Fibroblast of skin of back (primary cell): ENCODE measurements at places on chromosomes 2 and 18.

- DNase-seq, result no peak
These were observed 1237.3 kb upstream of the FAM98A start for GRCh38 chr2:34836361-34836760.

GRCh38 chr2:239732666-239733010 lies 292.5 kb downstream of the NDUFA10 start:
- no peak for DNase-seq

DNA sequence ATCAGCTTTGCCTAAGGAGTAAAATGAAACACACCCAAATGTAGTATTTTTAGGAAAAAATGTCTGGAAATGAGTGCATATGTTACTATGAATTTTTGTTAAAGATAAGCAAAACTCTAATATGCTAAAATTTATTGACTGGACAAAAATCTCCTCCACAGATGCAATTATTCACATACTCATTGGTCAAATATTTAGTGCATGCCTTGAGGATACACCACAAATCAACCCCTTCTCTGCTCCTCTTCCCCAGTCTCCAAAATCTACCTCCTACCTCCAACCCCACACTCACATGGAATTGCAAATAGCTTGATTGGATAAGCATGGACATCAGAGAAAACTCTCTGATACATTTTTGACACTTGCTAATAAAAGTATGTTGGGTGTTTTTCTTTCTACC lies 95.6 kb upstream of the CDC42EP3 start:
- DNase-seq, result peak; percentile 70

DNA sequence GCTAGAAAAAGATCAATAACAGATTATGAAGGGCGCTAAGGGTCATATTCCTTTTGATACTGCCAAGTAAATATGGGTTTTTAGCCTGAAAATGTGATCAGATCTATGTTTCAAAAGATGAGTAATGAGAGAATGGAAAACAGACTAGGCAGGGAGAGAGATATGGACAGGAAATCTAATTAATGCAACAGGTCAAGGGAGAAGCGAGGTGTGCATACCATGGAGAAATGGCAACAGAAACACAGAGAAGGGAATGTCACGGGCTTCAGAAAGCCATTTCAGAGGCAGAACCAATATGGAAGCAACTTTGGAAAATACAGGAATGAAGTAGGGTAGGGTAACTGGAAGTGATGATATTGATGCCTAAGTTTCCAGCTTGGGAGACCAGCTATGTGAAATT lies 69.3 kb downstream of the SIGLEC15 start:
- DNase-seq, result no peak

DNA sequence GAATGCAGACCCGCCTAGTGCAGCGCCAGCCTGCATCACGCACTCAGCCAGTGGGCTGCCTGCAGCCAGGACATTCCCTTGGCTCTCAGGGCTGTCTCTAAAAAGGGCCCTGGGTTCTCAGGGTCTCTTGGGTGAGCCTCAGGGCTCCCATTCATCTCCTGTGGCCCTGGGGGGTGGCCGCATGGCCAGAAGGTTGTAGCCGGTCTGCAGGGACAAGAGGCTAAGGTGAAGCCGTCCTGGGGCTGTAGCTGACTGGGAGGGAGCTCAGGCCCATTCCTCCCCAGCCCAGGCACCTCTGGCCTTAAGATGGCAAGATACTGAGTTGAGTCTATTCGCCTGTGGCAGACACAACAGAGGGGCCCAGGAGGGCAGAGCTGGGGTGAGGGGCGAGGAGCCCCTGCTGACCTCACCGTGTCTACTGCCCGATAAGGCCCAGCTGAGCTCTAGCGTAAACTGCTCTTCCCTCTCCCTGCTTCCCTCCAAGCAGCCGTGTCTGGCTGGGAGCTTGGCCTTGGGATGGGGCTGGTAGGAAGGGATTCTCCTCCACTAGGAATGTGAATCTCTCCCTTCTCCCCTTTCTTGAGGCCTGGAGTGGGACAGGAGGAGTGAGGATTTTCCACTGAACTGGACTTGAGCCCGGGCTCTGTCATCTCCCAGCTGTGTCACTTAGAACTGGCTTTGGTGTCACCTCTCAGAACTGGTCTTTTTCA lies 37.9 kb downstream of the INHBB start:
- no peak for DNase-seq

- no peak for DNase-seq
These were observed 46.3 kb downstream of the ARL4C start for GRCh38 chr2:234450431-234451124.

DNA sequence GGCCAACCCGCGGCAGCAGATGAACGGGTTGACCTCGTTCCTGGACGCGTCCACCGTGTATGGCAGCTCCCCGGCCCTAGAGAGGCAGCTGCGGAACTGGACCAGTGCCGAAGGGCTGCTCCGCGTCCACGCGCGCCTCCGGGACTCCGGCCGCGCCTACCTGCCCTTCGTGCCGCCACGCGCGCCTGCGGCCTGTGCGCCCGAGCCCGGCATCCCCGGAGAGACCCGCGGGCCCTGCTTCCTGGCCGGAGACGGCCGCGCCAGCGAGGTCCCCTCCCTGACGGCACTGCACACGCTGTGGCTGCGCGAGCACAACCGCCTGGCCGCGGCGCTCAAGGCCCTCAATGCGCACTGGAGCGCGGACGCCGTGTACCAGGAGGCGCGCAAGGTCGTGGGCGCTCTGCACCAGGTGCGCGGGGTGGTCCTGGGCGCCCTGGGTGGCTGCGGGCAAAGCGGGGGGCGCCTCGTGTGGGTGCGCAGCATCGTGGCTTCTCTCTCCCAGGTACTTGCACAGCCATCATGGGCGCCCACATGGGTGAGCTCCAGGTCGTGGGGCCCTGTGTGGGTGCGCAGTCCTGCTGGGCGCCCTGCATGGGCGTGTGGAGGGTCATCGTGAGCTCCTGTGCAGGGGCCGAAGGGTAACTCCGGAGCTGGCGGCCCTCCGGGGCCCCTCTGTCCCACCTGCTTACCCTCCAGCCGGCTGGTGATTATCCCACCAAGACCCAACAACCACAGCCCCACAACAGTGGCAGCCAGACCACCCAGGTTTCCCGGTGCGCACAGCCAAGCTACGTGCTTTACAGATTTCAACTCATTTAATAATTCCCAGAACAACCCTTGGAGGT lies 64.2 kb downstream of the TPO start:
- DNase-seq, result no peak

DNA sequence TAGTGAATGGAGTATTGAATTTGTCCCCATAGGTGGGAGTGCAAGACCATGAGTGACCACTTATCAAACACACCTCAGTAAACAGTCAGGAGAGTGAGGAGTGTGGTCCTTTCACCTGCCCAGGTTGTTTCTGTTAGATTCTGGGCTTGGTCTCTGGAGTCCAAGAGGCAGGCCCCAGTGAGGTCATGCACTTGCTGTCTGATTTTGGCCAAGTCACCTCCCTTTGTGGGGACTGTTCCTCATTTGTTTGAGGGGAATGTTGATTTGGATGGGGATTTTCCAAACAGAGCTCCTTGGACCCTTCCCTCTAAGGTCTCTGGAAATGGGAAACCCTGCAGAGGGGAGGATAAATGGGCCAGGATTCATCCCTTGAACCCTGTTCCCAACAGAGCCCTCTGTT lies 7.3 kb downstream of the IL1RN start:
- DNase-seq, result no peak

- DNase-seq, result peak; percentile 58
These were observed 4.9 kb downstream of the PDCD1 start for GRCh38 chr2:241853651-241854341.

GRCh38 chr2:172373766-172374165 lies 53.6 kb upstream of the ITGA6 start:
- peak; percentile 59 for DNase-seq

DNA sequence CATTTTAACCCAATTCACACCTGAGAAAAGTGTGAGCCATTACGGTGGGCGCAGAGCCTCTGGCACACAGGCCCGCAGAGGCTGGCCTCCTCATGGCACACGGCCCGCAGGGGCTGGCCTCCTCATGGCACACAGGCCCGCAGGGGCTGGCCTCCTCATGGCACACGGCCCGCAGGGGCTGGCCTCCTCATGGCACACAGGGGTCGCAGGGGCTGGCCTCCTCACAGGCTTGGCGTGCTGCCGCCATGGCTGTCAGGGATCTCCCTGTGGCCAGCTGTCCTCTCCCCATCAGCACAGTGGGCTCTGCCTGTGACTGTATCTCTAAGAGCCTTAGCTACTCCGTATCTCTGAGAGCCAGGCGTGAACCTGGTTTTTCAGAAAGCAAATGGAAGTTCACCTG lies 24.6 kb downstream of the ANO7 start:
- DNase-seq, result no peak

GRCh38 chr2:232142049-232142448 lies 180.5 kb downstream of the DIS3L2 start:
- peak; percentile 32 for DNase-seq

GRCh38 chr2:209817844-209818271 lies 46.2 kb downstream of the UNC80 start:
- DNase-seq, result no peak

- peak; percentile 43 for DNase-seq
These were observed 56.7 kb upstream of the EPB41L3 start for GRCh38 chr18:5600378-5601071.

DNA sequence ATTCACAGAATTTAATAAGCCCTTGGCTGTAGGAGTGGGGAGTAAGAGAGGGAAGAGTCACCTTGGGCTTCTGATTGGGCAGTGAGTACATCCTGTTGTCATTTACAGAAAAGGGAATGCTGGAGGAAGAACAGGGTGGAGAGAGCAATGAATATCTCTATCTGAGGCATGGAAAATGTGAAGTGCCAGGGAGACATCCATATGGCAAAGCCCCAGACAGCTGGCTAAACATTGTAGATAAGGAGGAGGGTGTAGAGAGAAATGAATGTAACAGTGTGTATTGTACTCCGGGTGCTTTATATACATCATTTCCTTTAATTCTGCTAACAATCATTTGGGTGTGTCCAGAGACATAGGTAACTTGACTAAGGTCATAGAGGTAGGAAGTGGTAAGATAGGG lies 103.5 kb downstream of the UPP2 start:
- DNase-seq, result no peak

GRCh38 chr2:123002660-123003248 lies 1022.3 kb upstream of the CNTNAP5 start:
- no peak for DNase-seq

- DNase-seq, result no peak
These were observed 143.6 kb downstream of the ANTXR1 start for GRCh38 chr2:69156624-69157023.

- DNase-seq, result no peak
These were observed 582 bp upstream of the ZAP70 start for GRCh38 chr2:97712693-97713295.

GRCh38 chr2:170227507-170227947 lies 49.6 kb downstream of the MYO3B start:
- DNase-seq, result no peak

DNA sequence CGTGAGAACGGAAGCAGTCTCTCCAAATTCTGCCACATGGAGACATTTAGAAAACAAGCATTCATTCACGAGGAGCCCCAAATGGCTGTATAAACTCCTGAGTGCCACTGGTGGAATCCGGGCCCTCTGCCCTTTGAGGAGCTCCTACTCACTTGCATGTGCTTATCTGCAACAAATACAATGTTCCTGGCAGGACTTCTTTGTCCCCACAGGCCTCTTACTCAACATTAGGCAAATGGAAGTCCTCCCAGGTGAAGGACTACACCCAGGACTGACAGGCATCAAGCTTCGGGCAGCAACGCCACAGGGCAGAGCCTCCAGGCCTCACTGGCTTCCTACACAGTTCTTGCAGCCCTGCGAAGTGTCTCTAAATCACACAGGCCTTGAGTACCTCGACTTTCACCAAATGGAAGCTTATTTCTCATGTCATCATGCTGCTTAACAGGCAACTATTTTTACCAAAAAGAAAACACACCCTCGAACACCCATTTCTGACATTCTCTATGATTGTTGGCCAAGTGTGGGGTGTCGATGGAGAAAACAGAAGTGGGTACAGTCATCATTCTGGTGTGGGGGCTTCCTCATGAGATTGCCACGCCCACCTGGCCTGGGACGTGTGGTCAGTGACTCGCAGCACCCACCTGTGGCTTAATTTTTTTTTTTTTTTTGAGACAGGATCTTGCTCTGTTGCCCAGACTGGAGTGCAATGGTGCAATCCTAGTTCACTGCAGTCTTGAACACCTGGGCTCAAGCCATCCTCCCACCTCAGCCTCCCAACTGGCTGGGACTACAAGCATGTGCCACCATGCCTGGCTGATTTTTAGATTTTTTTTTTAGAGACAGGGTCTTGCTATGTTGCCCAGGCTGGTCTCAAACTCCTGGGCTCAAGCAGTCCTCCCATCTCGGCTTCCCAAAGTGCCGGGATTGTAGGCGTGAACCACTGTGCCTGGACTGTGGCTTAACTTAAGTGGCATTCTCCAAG lies 186.8 kb upstream of the GLI2 start:
- DNase-seq, result no peak

DNA sequence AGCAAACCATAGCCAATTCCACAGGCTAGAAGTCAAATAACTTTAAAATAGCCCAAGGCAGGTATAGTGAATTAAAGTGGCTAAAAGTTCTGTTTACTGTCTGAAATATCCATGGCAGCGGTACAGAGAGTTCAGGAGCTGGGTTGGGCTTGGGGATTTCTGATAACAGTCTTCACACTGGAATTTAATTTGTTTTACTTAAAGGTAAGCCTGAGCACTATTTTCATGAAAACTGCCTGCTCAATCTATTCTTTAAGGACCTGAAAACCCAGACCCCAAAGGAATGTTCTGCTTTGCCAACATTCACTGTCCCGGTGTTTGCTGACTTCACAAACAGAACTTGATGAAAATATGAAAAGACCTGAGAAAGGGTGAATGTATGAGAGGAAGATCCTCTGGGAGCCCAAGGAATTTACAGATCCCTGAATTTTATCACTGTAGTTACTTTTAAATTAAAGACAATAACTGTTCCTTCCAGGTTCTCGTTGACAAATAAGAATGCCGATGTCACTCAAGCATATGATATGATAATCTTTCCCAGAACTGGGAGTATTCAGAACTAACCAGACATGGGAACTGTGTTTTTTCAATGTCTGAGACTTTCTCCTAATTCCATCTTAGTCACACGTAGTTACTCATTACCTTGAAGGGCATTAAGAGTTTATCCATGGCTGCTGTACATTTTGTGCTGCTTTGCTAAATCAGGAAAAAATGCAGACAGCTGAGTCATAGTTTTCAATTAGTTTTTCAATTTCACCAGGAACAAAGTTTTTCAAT lies 28.3 kb upstream of the ITGB6 start:
- peak; percentile 95 for DNase-seq

- no peak for DNase-seq
These were observed 6.1 kb downstream of the UBE2F start for GRCh38 chr2:237972936-237973335.

DNA sequence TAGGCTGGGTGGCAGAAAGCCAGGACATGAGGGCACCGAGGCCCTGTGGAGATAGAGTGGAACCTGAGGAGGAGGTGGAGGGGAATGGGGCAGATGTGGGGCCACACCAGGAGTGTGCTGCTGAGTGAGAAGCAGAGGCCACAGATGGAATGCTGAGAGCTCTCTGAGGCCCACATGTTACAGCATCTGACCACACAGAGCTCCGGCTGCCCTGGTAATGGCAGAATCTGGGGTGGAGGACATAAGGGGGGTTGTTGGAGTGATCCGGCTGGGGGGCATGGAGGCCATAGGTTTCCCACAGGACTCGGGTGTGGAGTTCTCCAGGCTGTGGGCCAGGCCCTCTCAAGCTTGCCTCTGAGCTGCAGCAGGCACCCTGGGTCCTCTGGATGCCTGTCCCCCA lies 3.8 kb downstream of the MZT2B start:
- DNase-seq, result no peak
